ENCODE measurements at places on chromosomes 4 and X.

DNA sequence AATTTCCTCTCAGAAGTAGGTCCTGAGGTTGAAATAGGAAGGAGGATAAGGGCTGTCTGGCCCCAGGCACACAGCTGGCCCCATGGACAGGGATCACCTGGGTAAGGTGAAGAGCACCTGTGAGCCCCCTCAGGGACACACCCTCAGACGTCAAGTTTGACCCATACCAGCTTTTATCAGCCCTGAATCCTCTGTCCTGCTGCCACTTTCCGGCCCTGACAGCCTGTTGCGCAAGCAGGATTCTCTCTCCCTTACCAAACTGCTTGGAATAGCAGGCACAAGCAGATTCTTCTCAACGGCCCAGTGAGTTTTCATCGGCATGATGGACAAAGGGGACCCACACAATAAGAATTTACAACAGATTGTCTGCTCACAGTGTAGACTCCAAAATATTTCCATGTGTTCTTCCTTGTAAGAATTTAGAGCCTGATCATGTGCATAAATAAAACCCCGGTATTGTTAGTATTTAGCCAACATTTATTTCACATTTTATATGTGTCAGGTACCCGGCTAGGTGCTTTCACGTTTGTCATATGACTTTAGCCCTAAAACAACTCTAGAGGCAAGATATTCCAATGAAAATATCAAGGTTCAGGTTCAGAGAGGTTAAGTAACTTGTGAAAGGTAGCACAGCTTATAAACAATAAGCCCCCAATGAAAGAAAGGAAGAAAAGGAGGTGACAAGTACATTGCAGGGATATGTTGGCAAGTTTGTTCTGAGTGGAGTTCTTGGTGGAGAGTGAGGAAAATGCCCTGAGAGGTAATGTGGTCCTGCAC, 107.2 kb upstream of the KIT start:
- DNase-seq, result no peak

GRCh38 chr4:91471280-91471679, 832.5 kb upstream of the GRID2 start:
- DNase-seq, result no peak

DNA sequence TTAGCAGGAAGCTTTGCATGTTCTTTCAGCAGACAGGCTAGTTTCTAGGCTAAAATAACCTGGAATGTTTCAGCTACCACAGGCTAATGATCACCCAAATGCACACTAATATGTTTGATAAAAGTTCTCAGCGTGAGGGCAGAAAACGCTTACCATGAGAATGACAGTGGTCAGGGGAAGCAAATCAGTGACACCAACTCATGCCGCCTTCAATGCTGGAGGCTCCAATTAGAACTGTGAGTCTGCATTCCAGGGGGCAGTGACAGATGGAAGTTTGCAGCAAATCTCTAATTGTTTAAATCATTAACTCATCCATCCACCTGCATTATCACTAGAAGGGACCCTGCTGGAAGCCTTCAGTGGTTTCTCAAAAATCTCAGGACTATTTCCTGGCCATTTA, 43.2 kb downstream of the ANOS1 start:
- no peak for DNase-seq

DNA sequence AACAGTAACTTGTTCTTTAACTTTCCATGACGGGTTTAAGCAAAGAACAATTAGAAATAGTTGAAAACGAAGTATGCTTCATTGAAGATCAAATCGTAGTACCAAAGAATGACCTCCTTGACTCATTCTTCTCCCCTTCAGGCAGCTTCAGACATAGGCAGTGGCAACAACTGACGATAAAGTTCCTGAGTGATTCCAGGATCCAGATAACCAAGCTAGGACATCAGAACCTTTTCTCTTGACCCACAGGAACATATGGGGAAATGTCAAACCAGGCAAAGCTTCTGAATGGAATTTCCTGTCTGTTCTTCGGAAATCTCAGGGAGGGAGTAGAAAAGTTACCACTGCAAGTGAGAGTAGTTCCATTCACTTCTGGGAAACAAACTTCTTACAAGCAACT, 74.2 kb downstream of the HS3ST1 start:
- DNase-seq, result no peak

DNA sequence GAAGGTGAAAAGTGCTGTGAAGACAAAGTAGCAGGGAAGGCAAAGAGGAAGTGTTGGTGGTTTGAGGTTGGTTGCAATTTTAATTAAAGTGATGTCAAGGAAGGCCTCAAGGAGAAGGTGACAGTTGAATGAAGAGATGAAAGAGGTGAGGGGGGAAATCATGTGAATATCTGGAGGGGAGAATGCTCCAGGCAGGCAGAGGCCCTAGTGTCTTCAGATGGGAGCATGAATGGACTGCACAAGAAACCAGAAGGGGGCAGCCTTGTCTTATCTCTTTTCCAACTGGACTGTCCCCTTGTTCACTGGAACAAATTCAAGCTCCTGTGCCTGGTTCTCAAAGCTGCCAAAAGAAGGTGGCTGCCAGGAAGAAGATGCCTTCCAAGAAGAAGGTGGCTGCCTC, 68.4 kb downstream of the MAOB start:
- DNase-seq, result no peak

DNA sequence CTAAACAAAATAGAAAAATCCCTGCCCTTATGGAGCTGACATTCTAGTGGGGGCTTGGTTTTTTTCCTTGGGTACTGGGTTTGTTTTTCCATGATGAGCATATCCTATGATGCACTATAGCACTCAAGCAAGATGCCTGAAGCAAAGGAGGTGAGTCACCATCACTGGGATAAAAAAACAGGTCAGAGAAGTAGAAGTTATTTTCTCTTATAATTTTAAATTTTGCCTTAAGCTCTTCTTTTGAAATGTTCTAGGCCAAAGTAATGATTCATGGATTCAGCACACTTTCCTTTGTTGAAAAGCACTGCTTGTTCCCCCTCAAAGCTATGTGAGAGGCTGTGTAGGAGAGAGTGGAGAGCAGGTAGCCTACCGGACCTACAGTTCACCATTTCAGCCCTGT, 15.2 kb upstream of the CXCL2 start:
- no peak for DNase-seq

DNA sequence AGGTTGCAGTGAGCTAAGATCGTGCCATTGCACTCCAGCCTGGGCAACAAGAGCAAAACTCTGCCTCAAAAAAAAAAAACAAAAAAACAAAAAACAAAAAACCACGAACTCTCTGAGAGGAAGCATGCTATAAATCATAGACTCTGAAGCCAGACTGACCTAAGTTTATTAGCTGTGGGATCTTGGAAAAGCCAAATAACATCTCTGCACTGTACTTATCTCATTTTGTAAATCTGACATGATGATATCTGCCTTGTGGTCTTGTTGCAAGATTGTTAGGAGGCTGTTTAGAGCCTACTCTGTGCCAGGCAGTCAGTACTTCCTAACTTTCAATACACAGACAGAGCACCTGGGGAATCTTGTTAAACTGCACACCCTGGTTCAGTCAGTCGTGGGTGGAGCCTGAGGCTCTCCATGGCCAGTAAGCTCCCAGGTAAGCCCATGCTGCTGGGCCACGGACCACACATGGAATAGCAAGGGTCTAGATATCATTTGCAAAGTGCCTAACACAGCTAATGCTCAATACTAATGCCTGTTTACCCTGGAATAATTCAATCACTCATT, 107.6 kb upstream of the SMIM10 start:
- DNase-seq, result no peak

GRCh38 chrX:54208531-54208930, 25.5 kb upstream of the FAM120C start:
- no peak for DNase-seq

DNA sequence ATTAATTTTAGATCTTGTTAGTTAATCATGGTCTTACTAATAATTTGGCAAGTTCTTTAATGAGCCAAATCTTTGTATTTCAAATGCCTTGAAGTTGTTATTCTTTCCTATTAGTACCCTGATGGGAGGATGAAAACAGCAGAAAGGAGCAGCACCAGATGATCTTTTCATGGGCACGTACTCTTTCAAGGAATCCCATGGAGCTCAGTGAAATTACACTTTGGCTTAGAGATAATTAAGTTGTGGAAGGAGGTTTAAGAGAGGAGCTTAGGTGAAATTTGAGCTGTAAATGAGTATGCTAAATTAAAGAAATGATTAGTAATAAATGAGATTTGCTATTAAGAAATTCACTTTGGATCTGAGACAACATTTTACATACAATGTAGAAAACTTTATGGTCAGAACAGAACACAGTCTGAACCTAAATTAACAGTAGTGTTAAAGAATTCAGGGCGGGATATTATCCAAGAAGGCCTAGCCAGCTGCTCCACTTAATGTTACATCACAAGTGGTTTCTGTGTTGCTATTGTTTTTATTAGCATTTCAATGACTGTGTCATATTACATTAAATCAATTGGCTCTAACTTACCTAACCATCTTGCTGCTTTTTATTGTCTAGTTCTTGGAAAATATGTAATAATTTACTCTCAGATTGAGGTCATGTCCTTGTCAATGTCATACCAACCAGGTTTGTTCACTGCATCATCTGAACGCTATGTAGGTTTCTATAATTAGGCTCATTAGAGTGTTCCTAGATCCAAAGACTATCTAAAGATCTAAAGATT, 3.9 kb downstream of the MTHFD2L start:
- no peak for DNase-seq

DNA sequence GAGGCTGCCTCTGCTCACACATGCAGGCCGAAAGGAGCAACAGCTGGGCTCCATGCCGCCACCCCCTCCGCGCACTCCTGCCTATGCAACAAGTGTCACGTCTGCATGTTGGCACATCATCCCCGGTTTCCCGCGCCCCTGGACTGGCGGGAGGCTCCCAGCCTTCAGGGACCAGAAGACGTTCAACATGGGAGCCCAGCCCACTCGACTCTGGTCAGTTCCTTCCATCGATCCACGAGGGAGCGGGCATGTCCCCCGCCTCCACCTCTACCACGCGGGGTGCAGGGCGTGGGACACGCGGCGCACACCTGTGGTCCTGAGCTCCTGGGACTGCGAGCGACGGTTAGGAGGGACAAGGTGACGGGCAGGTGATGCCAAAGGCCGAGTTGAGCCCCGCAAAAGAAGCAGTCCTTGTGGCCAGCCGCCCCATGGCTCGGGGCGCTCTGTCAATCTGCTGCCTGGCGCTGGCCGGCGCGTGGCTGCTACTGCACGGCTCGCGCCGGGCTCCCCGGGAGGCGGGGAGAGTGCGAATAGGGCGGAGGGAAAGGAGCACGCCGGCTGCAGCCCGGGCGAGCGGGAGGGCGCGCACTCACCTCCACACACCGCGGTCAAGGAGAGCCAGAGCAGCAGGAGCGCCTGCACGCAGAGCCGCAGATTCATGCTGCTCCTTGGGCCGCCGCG, 645 bp downstream of the APLN start:
- no peak for DNase-seq

GRCh38 chrX:35728481-35728880, 69.7 kb upstream of the MAGEB16 start:
- no peak for DNase-seq

DNA sequence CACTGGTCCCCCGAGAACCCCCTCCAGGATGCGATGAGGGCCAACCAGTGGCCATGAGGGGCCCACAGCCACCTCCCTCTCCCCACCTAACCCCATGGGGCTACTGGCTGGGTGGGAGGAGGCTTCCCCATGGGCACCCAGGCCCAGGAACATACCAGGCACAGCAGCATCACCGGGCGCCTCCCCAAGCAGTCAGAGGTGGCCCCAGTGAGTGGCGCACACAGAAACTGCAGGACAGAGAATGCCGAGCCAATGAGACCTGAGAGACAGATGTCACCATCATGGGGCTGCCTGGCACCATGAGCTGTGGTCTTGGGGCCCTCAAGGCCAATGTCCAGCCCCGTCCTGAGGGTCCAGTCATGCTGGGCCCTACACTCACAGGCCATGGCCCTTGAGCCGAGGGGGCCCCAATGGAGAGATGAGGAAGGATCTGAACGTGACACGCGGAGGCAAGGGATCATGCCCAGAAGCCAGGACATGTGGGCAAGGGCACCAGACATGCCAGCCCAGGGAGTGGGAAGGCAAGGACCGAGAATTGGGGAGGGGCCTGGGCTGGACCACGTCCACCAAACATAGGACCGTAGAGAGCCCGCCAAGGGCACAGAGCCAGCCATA, 30.1 kb downstream of the NOP14 start:
- DNase-seq, result no peak

- no peak for DNase-seq
Measured at GRCh38 chr4:115664285-115664684, 550.9 kb upstream of the NDST4 start.

DNA sequence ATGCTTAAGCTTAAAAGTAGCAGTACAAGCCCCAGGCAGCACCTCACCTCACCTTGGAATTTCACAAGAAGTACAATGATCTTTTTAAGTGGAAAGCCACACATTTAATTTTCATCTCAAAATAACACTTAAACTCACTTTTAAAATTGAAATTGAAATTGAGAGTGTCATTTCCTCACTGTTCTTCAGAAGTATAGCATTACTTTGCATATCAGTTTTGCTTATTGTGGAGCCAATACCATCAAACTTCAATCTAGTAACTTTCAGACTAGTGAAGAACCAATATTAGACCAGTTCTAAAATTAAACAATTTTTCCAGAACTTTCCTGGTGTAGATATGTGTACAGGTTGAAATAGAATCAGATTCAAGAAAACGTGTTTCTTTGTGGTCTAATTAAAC, 242.4 kb downstream of the NDST4 start:
- no peak for DNase-seq

DNA sequence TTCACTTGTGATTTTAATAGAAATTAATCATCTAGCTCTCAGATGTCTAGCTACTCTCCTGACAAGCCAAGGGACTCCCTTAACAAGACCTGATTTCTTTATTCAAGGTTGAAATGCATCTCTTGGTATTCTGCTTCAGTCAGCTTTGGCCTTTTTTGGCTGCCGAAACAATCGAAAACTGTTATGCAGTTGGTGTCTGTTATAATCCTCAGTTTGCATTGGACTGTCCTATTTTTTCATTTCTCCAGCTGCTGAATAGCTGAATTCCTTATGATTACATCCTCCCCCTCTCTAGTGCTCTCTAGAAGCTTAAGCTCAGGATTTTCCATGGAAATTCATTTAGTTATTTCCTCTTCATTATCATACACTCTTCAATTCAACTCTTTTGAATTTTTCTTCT, 177.2 kb downstream of the TRIML1 start:
- DNase-seq, result no peak

- no peak for DNase-seq
Measured at GRCh38 chr4:57051524-57051923, 58.7 kb downstream of the IGFBP7 start.

GRCh38 chrX:154308108-154308946, 12.7 kb downstream of the TKTL1 start:
- DNase-seq, result peak; percentile 75

GRCh38 chr4:6892190-6892908, 17.3 kb upstream of the TBC1D14 start:
- no peak for DNase-seq

- DNase-seq, result no peak
Measured at GRCh38 chrX:107729558-107730297, 45.9 kb downstream of the TSC22D3 start.

DNA sequence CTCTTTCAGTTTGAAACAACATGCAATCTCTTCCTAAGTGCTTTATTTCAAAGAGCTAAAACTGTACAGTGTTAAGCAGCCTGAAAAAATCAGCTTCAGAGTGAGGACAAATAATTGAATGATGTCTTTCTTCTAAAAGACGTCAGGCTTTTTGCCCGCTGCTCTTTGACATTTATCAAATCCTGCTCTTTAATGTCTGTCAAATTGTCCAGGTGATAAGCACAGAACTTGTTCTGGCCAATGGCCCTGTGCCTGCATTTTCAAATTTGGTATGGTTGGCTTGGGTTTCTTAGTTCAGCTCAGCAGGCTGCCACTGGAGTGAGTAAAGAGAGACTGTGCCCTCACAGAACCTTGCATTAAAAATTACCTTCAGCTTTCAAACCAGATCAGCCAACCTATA, 712.9 kb upstream of the LCORL start:
- no peak for DNase-seq

GRCh38 chr4:152073351-152074087, 312.7 kb upstream of the GATB start:
- no peak for DNase-seq

Data from stimulated activated CD4-positive, alpha-beta T cell treated with anti-CD3 and anti-CD28 coated beads, TNF-alpha, amount 100 ng/mL, for 24 hours (primary cell).